CD4-positive, alpha-beta T cell treated with Interleukin-6 at 100 ng/mL for 8 hours (primary cell): ENCODE measurements at places on chromosomes 12 and 14.

GRCh38 chr12:104998423-104999346, 12.6 kb downstream of the NOPCHAP1 start:
- DNase-seq, result no peak

GRCh38 chr12:79329933-79330332, 360.8 kb downstream of the PAWR start:
- no peak for DNase-seq

GRCh38 chr14:100586403-100587085, 673 bp downstream of the BEGAIN start:
- DNase-seq, result no peak

- DNase-seq, result no peak
Observed at GRCh38 chr14:78164226-78164853, 5.8 kb upstream of the NRXN3 start.

GRCh38 chr12:66345956-66346355, 43.7 kb downstream of the HELB start:
- DNase-seq, result no peak

- no peak for DNase-seq
Observed at GRCh38 chr14:55238019-55238680, 33.1 kb upstream of the FBXO34 start.

GRCh38 chr12:16385782-16386646, 38.6 kb downstream of the MGST1 start:
- no peak for DNase-seq

DNA sequence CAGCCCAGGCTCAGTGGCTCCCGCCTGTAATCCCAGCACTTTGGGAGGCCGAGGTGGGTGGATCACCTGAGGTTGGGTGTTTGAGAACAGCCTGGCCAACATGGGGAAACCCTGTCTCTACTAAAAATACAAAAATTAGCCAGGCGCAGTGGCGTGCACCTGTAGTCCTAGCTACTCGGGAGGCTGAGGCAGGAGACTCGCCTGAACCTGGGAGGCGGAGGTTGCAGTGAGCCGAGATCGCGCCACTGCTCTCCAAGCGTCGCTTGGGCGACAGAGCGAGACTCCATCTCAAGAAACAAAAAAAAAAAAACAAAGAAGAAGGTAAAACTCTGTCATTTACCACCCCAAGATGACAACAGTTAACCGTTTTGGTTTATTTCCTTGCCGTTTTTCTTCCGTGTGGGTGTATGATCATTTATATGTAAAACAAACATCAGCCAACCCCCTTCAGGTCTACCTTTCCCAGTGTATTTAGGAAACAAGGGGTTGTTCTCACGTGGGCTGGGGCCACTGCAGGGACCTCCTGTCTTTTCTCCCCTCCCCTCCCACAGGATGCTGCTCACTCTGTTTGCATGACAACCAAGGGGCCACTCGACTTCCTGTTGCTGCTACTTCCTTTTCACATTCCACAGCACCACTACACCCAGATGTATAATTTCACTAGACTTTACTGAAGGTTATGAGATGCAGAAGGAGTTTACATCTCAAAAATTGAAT, 13.6 kb downstream of the TTC9 start:
- DNase-seq, result peak; percentile 90

DNA sequence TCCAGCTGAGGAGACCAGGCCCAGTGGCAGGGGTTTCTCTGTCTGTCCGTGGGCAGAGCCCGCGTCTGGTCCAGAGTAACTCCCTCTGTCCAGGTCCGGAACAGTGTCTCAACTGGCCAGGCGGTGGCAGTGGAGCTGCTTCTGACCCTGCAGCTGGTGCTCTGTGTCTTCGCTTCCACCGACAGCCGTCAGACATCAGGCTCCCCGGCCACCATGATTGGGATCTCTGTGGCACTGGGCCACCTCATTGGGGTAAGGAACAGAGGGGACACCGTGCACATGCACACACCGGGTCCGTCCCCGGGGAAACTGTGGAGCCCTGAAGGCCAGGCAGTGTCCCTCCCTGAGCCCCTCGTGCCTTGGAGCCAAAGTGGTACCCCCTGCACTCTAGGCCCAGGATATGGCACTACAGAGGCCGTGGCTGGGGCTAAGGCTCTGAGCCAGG, 1.5 kb downstream of the AQP6 start:
- DNase-seq, result no peak

GRCh38 chr14:97946240-97946639, 1149.1 kb downstream of the VRK1 start:
- no peak for DNase-seq

GRCh38 chr14:54652605-54653052, 85.7 kb downstream of the SAMD4A start:
- no peak for DNase-seq

DNA sequence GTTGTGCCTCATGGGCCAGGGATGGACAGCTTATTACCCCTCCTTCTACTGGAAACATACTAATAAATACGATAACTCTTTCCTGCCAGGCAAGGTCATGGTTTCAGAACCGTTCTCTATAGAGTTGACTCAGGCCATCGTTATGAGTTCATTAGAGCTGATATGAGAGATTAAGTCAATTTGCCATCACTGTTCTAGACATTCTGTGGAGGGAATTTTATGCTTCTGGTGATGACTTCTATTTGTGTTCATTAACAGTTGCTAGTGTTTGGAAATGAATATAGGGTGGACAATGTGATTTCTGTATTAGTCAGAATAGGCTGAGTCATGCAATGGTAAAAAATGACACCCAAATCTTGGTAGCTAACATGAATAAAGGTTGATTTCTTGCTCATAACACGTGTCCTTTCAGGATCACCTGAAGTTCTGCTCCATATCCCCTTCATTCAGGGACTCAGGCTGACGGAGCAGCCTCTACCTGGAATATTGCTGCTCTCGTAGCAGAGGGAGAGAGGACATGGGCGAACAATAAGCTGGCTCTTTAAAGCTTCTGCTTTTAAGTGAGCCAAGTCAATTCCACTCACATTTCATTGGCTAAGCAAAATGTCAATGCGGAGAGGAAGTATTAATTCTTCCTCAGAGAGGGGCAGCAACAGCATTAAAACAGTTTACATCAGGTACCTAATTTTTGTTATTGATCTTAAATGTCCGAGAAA, 18.5 kb upstream of the TBPL2 start:
- DNase-seq, result no peak

GRCh38 chr12:102643879-102644575, 163.7 kb upstream of the IGF1 start:
- no peak for DNase-seq

DNA sequence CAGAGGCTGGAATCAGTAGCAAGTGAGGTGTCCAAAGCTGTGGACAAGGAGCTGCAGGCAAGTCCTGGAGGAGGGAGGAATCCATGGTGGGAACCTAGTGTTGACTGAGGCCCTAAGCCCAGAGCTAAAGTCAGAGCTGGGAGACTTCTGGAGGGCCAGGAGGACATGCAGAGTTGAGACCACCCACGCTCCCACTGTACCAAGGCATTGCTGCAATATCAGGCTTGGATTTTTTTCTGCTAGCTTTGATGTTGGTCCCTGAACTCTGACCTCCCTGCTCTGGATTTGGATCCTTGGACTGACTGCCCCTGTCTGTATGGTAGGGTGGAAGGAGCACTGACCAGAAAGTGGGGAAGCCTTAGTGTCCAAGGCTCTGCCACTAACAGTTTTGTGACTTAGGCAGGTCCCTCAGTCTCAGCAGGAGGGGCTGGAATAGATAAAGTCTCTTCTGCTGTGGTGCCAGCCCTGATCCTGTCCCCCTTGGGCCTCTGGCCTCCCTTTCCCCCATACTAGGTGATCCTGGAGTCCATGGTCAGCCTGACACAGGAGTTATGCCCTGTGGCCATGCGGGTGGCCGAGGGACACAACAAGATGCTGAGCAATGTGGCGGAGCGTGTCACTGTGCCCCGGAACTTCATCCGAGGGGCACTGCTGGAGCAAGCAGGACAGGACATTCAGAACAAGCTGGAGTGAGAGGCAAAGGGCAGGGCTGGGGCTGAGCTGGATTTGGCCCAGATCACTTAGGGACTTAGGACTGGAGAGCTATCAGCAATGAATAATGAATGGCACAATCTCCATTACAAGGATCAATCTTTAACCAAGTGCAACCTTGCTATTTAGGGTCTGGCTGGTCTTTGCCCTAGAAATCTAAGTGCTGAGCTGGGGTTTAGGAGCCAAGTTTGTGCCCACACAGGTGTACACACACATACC, 9.4 kb downstream of the CARMIL3 start:
- no peak for DNase-seq

- no peak for DNase-seq
Observed at GRCh38 chr14:45298423-45299117, 45.6 kb upstream of the MIS18BP1 start.

DNA sequence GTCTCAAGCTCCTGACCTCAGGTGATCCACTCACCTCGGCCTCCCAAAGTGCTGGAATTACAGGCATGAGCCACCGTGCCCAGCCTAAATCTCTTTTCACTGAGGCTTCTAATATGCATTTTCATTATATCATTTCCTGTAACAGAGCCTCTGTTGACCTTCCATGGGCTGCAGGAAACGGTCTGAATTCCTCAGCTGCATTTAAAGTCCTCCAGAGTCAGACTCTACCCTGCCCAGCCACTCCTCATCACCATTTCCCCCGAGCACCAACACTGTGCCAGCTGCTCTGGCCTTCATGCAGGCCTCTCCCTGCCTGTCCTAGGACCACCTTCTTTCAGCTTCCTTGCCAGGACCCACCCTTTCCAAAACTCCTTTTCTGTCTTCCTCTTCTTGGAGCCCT, 9.8 kb upstream of the NFKBIA start:
- no peak for DNase-seq

DNA sequence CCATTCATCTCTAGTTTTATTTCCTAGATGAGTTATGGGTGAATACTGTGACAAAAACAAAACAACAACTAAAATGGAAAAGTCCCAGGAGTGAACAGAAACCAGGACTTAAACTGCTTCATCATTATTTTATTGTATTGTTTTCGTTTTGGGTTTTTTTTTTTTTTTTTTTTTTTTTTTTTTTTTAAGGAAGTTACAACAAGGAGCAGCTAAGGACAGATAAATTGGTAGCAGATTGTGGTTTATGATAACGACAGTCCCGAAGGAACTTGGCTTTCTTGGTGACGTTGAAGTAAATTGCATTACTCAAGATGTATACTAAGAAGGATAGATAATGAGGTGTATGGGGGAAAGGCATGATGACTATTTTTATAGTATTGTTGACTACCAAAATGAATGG, 866.3 kb downstream of the NRXN3 start:
- DNase-seq, result no peak

- no peak for DNase-seq
Observed at GRCh38 chr12:32066206-32066605, 40.4 kb upstream of the BICD1 start.

DNA sequence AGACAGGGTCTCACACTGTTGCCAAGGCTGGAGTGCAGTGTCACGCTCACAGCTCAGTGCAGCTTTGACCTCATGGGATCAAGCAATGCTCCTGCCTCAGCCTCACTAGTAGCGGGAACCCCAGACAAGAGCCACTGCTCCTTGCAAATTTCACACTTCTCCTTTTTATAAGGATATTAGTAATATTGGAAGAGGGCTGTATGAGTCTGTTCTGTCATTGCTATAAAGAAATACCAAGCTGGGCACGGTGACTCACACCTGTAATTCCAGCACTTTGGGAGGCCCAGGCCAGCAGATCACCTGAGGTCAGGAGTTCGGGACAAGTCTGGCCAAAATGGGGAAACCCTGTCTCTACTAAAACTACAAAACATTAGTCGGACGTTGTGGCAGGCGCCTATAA, 12.9 kb upstream of the ORAI1 start:
- no peak for DNase-seq

DNA sequence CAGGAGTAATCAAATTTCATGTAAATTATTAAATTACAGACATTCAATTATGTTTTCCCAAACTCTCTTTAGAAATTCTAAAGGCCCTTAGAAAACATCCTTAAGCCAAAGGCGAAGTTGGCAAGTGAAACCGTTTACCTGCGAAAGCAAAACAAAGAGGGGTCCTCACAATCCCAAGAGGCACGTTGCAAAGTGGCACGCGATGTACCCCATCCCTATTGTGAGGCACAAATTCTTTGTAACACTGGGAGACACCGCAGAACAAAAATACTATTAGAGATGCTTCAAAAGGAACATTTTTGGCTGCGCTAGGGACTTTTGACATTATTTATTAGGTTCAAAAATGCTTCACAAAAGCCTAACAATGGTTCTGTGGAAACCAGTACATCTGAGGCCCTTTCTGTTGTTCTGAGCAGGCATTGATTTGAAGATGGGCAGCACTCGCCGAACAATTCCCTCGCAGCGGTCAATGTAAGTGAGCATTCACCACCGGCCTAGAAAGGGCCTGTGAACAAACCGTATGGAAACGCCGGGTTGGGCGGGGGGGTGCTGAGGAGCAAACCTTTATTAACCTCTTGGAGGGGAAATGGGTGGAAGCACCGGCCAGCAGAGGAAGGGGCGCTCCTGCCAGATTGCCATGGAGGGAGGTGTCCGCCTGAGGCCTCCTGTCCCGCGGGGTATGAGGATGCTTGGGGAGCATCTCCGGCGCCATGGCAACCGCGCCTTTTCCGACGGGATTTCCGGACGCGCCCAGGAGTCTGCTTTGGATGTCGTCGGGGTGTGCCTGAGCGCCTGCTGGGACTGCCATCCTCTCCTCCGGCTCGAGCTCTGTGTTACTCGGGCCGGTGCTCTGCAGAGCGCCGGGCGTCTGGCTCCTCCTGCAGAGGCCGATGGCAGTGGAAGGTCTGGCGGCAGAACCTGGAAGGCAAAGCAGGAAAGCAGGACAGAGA, 193.9 kb downstream of the C12orf42 start:
- DNase-seq, result no peak

- no peak for DNase-seq
Observed at GRCh38 chr12:27468241-27468640, 21.7 kb downstream of the SMCO2 start.

DNA sequence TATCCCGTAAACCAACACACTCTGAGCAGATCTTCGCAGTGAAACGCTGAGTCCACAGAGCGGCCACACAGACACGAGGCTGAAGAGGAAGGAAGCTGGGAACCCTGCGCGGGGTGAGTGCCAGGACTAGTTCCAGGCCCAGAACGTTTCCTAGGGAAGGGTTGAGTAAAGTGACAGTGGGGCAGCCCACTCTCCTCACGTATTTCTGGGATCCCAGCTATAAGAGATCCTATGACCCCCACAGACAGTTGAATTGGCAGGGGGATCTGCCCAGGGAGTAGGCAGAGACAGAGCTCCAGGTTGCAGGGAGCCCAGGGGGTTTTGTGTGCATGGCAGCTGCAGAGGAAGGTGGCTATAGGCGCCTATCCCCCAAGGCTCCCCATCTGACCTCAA, 51.1 kb downstream of the GTF2A1 start:
- peak; percentile 3 for DNase-seq

DNA sequence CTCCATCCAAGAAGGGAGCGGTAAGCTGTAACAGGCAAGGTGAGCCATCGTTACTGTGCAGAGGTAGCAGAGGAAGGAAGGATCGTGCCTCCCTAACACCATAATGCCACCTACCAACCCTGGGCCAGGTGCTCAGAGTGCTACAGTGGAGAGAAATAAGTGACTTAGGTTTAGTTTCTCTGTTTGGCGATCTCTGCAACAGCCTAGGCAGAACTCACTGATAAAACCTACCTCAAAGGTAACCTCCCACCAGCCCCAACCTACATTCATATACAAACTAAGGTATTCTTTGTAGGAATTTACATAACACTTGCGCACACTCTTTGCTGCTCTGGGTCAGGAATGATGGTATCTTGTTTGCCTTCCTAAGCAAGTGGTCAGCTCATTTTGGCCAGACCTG, 93.4 kb upstream of the TMEM132D start:
- DNase-seq, result no peak

- DNase-seq, result no peak
Observed at GRCh38 chr14:29353513-29353912, 574.1 kb downstream of the PRKD1 start.

- DNase-seq, result no peak
Observed at GRCh38 chr14:57961786-57962060, 95.8 kb upstream of the SLC35F4 start.
